ENCODE measurements at places on chromosomes 2 and 18.

DNA sequence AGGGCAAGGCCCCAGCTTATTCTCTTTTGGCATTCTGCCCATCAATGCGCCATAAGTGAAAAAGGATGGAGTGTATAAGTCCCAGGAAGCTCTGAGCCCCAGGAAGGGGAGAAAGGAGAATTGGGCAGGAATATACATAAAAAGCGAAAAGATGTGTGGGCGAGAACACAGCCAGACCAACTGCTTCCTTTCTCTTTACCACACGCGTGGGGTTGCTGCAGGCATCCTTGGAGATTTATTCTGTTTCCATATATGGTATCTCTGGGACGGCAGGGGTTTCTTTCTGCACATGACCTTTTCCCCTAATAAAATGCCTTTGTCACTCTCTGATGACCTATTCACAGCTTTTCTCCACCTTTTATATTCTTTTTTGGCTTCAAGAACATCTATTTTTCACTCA, 440.5 kb downstream of the NBAS start:
- DNase-seq = no peak

- DNase-seq = no peak
Measured at GRCh38 chr2:211144078-211144477, 587.7 kb downstream of the CPS1 start.

GRCh38 chr2:225100856-225101294, 58.6 kb upstream of the DOCK10 start:
- DNase-seq = no peak

- no peak for DNase-seq
Measured at GRCh38 chr18:12772111-12772510, 69.3 kb downstream of the PSMG2 start.

DNA sequence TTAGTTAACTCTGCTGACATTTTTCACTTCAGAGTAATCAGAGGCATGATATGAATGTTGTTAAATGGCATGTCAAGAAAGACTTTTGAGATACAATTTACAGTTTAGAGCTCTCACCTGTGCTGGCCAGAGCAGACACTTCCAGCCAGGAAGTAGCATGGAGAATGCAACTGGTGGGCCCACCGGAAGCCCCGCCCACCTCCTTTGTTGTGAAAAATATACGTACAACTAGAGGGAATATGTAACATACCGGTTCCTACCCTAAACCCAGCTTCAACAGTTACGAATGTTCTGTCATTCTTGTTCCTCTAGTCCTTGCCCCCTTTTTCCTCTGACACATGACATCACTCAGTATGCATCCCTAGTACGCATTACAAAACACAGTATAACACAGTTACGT, 70.2 kb upstream of the ITM2C start:
- no peak for DNase-seq

GRCh38 chr2:190311893-190312634, 7.6 kb downstream of the HIBCH start:
- no peak for DNase-seq

GRCh38 chr2:218301176-218301819, 9.0 kb upstream of the TMBIM1 start:
- peak; percentile 69 for DNase-seq

DNA sequence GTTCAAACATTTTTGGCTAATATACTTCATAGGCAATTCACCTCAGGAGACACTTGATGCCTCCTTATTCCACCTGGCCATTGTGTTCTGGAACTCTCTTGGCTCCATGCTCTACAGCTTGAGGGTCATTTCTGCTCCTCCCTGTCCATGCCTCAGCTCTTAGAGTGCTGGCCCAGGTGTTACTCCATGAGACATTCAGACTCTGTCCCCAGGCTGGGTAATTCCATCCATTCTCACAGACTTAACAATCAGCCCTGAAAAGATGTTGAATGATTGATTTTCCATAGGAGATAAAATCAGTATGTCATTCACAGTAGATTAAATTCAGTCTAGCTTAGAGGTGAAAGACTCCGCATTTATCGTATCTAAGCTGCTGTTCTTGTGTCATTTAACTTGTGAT, 168.6 kb upstream of the CWC22 start:
- no peak for DNase-seq

- DNase-seq = no peak
Measured at GRCh38 chr2:172740856-172741255, 5.2 kb downstream of the RAPGEF4 start.

- peak; percentile 30 for DNase-seq
Measured at GRCh38 chr2:218658671-218659257, 659 bp downstream of the ZNF142 start.

GRCh38 chr2:212726403-212726802, 187.8 kb upstream of the ERBB4 start:
- no peak for DNase-seq

DNA sequence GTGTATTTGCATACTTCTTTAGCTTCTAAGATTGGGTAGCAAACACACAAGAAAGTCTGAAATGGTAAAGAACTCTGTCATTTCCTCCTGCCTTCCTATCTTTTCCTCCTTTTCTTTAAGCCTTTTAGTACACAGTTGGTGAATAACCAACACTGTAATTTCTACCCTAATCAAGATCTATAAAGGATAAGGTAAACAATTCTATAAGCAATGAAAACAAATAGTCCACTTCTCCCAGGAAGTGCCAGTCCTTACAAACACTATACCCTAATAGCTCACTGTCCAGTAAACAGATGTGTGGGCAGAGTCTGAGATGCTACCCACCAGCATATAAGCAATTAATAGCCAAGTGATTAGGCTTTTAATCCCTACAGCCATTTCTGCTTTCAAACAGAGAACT, 81.0 kb upstream of the TFCP2L1 start:
- DNase-seq = no peak

GRCh38 chr2:216858312-216858711, 1.6 kb downstream of the TNP1 start:
- no peak for DNase-seq

GRCh38 chr18:36993068-36993467, 164.1 kb downstream of the KIAA1328 start:
- no peak for DNase-seq

- no peak for DNase-seq
Measured at GRCh38 chr2:46331109-46331766, 34.0 kb downstream of the EPAS1 start.

- DNase-seq = no peak
Measured at GRCh38 chr2:134324947-134325346, 71.1 kb downstream of the MGAT5 start.

GRCh38 chr2:219689676-219690628, 62.5 kb downstream of the SLC4A3 start:
- peak; percentile 37 for DNase-seq

GRCh38 chr2:113041871-113042270, 10.8 kb downstream of the IL36B start:
- no peak for DNase-seq

GRCh38 chr18:72692086-72692485, 147.9 kb upstream of the CBLN2 start:
- DNase-seq = peak; percentile 58

GRCh38 chr18:27164905-27165304, 20.2 kb downstream of the CHST9 start:
- DNase-seq = no peak

DNA sequence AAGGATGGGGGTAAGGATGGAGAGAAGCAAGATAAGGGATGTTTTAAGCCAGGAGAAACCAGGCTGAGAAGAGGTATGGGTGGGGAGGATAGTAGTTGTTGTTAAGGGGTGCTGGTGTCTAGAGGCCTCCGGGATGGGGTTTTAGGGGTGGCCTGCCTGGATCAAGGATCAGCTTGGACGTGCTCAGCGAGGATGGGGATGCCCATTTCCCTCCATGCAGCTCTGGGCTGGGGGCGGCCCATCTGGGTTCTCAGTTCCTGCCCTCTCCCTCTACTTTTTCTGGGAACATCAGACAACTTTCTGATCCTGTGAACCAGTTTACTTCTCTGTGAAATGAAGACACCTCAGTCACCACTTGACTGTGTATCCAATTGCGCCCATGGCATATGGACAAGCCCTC, 10.1 kb downstream of the B3GNT2 start:
- DNase-seq = no peak

DNA sequence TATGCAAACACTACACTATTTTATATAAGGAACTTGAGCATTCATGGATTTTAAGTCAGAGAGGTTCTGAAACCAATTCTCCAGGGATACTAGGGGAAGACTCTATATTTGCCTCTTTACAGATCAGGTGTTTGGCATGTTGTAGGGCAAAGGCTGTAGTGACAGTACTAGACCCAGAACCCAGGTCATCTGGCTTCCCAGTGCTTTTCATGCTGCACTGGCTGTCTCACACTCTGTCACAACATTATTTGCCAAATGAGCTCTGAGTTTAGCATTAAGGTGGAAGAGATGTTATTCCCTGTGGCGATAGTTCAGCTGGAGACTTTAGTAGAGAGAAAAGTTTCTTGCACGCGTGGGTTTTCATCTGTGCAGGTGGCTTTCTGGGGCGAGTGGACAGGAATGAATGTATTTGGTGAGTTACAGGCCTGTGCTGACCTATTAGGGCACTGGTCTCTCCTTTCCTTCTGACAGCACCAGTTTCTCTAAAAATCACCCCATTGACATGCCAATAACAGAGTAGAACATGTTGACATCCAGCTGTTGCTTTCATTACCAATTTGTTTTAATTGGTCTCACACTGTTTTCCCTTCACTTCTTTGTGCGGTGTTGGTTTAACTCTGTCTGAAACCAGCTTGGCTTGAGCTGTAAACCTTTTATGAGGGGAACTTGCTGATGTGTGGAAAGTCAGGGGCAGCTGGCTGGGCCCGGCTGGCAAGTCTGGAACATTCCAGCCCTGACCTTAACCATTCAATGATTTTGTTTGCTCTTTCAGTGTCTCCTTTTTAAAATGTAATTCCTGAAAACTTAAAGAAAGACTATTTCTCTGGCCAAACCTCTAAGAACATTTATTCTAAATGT, 643.0 kb upstream of the FAM98A start:
- DNase-seq = no peak
